ENCODE measurements at places on chromosomes 12 and 14.
A peak's percentile ranks its signal among the peaks of the same experiment; 100 is the strongest.

- DNase-seq: no peak
Measured at GRCh38 chr14:74349757-74350156, 1.5 kb downstream of the VRTN start.

DNA sequence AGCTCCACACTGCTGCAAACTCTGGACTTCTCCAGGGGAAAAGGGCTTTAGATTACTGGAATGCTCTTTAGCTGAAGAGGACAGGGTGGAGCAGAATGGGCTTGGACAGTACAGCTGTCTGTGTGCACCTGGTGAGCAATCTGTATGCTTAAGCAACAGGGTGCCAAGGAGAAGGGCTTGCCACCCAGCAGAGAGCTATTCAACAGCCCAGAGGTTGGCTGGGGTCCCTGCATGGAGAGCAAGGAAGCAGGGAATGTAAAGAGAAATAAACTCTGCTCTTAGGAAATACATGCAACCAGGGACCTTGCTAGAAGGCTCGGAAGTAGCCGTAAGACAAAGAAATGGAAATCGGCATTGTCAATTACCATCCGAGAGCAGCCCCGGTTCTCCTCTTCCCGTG is 53.0 kb upstream of the CORO1C start:
- no peak for DNase-seq

GRCh38 chr12:3945671-3946070 is 72.5 kb upstream of the PARP11 start:
- no peak for DNase-seq

GRCh38 chr12:116024769-116025168 is 252.7 kb downstream of the MED13L start:
- no peak for DNase-seq

DNA sequence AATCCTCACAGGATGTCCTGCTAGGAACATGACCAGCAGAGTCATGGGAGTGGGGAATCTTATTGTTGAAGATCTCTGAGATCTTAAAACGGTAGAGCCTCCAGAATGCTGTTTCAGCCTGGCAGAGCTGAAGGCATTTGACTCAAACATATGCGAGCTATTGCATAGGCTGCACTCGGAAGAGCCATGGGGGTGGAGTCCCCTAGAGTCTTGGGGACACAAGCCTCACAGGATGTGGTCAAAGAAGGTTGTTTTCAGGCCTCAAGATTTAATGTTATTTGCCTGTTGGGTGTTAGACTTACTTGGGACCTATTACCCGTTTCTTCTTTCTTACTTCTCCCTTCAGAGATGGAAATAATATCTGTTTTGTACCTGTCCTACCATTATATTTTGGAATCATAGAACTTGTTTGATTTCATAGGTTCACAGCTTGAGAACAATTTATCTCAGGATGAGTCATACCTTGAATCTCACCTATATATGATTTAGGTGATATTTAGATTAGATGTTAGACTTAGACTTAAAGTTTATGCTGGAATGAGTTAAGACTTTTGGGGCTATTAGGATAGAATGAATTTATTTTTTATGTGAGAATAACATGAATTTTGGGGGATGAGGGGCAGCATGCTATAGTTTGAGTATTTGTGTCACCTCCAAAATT is 172.2 kb upstream of the ATP2B1 start:
- no peak for DNase-seq

DNA sequence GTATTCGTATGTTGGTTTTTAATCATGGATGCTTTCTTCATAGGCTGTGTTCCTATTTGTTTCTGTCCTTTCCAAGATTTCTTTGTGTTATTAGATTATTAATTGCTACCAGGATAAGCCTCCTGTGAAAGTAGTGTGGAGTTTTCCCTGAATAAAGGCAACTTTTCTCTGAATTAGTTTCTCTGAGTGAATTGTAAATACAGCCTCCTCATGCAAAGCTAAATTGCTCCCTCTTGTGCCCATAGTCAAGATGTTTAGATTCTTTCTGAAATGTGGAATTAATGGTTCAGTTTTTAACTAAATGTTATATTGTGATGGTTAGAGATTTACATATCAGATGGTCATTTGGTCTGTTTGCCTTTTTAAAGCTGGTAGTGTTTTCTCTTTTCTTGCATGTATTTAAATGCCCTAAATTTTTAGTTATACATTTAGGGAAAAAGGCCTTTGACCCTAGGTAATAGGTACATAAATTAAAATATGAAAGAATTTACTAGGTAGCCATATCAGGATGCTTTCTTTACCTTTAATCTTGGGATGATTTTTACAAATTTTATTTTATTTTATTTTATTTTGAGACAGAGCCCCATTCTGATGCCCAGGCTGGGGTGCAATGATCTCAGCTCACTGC is 8.9 kb downstream of the APAF1 start:
- peak; percentile 81 for DNase-seq

- DNase-seq: no peak
Measured at GRCh38 chr14:84087986-84088531, 1441.9 kb upstream of the FLRT2 start.

- DNase-seq: peak; percentile 6
Measured at GRCh38 chr12:42744539-42745182, 155.1 kb upstream of the PRICKLE1 start.

DNA sequence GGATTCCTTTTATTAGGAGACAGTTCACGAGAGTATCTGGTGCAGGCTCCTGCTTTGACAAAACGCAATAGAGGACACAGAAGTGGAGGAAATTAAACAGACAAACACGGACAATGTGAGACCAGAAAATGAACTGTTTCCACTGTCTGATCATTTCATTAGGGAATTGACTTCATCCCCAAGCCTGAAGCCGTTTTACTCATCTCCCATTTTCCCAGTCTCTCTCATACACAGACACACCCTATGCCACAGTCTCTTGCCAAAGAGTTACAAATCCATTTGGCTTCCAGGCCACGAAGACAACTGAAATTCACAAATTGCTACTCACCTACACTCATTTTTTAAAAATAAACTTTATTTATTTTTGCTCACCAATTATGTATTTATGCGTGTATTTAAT is 1087.8 kb upstream of the TMEM132C start:
- no peak for DNase-seq

DNA sequence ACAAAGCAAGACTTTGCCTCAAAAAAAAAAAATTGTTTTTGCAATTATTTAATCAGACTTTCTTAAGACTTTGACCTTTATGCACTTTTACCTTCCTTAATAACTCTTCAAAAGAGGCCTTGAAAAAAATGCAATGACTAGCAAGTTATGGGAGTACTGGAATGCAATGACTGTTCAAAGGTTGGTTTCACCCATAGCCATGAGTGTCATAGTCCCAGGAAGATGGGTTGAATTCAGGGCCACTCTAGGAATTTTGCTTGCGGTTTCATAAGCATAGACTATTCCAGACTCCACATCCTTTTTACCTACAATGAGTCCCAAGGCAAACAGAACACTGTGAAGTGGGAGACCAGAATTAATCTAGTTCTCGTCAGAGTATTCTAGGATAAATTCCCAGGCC is 29.4 kb upstream of the DENND5B start:
- no peak for DNase-seq

DNA sequence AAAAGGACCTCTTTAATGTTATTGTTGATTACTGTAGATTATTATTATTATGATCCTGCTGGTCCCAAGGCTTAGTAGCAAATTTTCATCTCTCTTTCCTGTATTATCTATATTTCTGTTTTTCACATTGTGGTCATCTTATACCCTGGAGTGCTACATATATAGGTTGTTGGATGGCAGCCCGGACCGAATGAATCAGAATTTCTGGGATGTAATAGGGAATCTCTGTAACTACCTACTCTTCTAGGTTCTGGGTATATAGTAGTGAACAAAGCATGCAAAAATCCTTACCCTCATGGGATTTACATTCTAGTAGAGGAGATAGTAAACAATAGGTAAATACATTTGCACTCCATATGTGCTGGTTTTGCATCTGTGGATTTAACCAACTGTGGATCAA is 31.4 kb downstream of the NUBPL start:
- DNase-seq: no peak

GRCh38 chr12:44709166-44709565 is 166.9 kb downstream of the NELL2 start:
- DNase-seq: no peak

- DNase-seq: no peak
Measured at GRCh38 chr12:1930803-1931597, 12.5 kb upstream of the CACNA2D4 start.

Measured in pons (tissue), 1 donor.